ENCODE measurements at places on chromosomes 12 and 14. TPM values are rescaled to one million over a fixed set of nuclear protein-coding genes. Genes with fewer than 3 reads are reported as not detected.

Gene INHBC
- not detected for total RNA-seq

GRCh38 chr12:68641138-68641537 is 30.4 kb downstream of the RAP1B start:
- DNase-seq, result no peak

GRCh38 chr14:33943096-33943883 is 7.6 kb downstream of the EGLN3 start:
- no peak for DNase-seq

Gene ADAMTS20
- total RNA-seq, result not detected

DNA sequence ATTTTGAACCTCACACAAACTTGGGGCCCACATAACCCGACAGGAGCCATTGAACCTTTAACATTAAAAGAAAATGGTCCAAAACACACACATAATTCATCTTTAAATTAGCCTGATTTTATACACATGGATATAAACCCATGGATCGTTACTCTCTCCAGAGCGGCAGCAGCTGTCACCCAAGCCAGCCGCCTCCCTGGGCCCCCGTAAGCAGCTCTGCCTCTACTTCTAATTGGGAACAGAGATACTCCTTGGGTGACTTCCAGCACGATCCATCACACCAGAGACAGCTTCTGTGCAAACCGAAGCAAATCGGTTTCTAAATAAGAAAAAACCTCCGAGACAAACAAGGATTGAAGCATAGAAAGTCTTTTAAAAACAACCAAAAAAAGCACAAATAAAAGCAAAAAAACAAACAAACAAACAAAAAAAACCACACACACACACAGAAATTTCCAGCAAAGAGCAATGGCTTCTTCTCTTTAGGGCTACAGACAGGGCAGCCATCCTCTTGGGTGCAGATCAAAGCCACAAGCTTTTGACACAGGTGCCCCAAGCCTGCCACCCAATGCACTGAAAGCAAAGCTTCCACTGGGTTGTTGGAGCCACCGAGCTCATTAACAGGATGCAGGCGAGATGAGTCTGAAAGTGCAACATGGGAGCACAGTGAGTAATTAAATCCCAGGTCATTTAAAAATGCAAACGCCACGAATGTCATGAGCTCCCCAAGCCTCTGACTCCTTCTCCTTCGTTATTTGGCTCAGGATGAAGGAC is 156.9 kb downstream of the DPF3 start:
- DNase-seq, result no peak

DNA sequence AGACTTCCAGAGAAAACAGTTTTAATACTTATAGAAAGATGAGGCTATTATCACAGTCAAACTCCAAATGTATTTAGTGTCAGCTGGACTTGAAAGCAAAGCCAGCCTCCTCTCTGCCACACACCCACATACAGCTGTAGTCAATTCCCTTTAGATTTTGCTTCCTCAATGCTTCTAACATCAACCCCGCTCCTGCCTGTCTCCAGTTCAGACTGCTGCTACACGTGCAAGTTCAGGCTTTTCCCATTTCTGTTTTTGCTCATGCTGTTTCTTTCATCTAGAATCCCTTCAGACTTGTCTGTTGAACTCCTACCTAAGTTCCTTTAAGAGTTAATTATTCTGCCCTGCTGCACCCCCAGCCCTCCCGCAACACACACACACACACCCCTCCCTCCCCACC is 380.0 kb downstream of the KCNH5 start:
- no peak for DNase-seq

Gene LRRK2
- 15.0 TPM for total RNA-seq

DNA sequence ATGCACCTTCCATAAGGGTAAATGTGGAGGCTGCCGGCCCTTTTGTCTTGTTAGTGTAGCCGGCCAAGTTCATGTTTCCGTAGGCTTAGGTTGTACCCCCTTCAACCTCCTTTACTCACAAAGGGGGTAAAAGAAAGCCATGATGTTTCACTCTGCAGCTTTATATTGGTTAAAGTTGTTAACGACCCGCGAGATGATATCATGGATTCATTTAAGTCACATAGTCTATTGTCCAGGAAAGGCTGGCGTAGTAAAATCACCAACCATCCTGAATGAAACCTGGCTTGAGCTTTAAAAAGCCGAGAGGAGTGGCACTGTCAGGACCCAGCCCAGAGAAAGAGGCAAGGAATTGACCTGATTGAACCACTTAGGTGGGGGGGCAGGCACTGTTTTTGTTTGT is 1.3 kb downstream of the UNG start:
- no peak for DNase-seq

Gene SDR9C7
- total RNA-seq, result not detected

DNA sequence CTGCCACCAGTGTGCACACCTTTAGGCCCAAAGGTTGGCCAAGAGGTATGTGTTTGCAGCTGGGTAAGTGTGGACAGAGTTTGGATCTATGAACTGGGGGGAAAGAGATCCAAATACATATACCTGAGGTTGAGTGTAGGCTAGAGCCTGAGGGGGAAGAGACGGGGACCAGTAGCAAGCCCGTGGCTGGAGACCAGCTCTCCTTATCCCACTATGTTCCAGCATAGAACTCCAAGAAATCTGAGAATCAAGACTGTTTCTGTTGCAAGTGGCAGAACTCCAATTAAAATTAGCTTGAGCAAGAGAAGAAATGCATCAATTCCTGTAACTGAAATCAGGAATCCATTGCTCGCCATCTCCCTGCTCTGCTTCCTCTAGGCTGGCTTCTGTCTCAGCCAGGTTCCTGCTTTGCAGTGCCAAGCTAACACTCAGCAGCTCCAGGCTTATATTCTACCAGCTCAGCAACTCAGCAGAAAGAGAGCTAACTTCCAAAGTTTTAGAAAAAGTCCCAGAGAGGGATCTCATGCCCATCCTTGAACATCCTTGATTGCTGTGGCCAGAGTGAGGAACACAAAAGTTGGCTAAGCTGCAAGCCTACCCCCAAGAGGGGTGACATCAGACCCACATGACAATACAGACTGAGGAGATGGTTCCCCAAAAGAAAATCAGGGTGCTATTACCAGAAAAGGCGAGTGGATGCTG is 1.5 kb upstream of the PCK2 start:
- no peak for DNase-seq

DNA sequence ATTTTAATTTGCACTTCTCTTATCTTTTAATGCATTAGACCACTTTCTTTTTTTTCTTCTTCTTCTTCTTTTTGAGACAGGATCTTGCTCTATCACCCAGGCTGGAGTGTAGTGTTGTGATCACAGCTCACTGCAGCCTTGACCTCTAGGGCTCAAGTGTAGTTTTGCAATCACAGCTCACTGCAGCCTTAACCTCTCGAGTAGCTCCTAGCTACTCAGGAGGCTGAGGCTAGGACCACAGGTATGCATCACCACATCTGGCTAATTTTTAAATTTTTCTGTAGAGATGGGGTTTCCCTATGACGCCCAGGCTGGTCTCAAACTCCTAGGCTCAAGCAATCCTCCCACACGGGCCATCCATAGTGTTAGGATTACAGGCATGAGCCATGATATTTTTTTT is 12.7 kb downstream of the TMED8 start:
- DNase-seq, result no peak

Gene RTN1
- total RNA-seq, result 1.4 TPM

GRCh38 chr12:20409607-20410377 is 41.5 kb downstream of the PDE3A start:
- no peak for DNase-seq

DNA sequence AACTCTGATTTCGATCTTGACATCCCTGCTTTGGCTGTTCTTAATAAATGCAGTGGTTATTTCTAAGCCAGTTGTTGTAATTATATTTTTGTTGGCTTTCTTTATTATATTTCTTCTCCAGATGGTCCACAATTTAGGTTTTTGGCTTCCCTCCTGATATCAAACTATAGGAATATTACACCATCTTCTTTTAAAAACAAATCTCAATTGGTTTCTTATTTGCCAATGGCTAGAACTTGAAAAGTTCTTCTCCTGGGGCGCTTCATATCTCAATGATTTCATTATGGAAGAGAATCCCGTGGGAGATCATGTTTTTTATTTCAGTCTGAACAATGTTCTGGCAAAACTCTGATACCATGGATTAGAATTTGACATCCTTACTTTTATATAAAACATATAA is 292.3 kb downstream of the FLRT2 start:
- DNase-seq, result no peak

- DNase-seq, result no peak
Observed at GRCh38 chr14:39766397-39767000, 334.3 kb upstream of the FBXO33 start.

All from ovary (tissue), 10 donors.